ENCODE measurements at places on chromosomes 2 and 18. TPM values are rescaled to one million over a fixed set of nuclear protein-coding genes. Genes with fewer than 3 reads are reported as not detected.

The INSIG2 gene
- polyA plus RNA-seq: 6.8 TPM

The IRS1 gene
- polyA plus RNA-seq: 14.5 TPM

The ZNF396 gene
- 3.3 TPM for polyA plus RNA-seq

The TRIM43 gene
- not detected for polyA plus RNA-seq

The TWIST2 gene
- polyA plus RNA-seq: 1.0 TPM

The PRSS56 gene
- 0.07 TPM for polyA plus RNA-seq

The LPIN2 gene
- polyA plus RNA-seq: 5.2 TPM

The DDX18 gene
- polyA plus RNA-seq: 69.3 TPM
